Sigmoid colon (tissue), 7 donors: ENCODE measurements at places on chromosomes 1 and 21. TPM values are rescaled to one million over a fixed set of nuclear protein-coding genes. Genes with fewer than 3 reads are reported as not detected.

Gene CYP4A11
- not detected for total RNA-seq

Gene CAPN9
- not detected for total RNA-seq

Gene RPL11
- total RNA-seq = 858 TPM

Gene IL23R
- total RNA-seq = not detected

Gene RGS4
- 8.9 TPM for total RNA-seq

Gene PTGFR
- total RNA-seq = 3.0 TPM

Gene VASH2
- 2.1 TPM for total RNA-seq

Gene CASQ2
- 160 TPM for total RNA-seq

Gene CFHR1
- total RNA-seq = 0.36 TPM

Gene PAX7
- not detected for total RNA-seq

GRCh38 chr21:41899426-41900202 lies 20.5 kb upstream of the PRDM15 start:
- peak; percentile 48 for DNase-seq

GRCh38 chr1:36905941-36906340 lies 128.4 kb downstream of the GRIK3 start:
- DNase-seq = no peak

DNA sequence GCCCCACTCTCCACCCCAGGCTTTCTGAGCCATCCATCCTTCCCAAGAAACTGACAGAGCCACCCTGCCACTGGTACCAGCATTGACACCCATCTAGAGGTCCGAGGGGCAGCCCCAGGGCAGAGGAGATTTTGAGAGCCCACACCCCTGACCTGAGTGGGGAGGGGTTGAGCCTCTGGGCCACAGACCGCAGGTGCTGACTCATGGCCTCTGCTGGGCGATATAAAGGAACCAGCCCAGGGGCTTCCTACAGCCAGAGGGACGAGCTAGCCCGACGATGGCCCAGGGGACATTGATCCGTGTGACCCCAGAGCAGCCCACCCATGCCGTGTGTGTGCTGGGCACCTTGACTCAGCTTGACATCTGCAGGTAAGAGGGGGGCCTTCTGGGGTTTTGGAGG lies at the start of gene PADI4:
TSS of gene PADI4 (plus strand) at position 252 of the 400 bp plus-strand sequence. CDS start at position 278, 26 bp downstream.
- peak; percentile 43 for DNase-seq

DNA sequence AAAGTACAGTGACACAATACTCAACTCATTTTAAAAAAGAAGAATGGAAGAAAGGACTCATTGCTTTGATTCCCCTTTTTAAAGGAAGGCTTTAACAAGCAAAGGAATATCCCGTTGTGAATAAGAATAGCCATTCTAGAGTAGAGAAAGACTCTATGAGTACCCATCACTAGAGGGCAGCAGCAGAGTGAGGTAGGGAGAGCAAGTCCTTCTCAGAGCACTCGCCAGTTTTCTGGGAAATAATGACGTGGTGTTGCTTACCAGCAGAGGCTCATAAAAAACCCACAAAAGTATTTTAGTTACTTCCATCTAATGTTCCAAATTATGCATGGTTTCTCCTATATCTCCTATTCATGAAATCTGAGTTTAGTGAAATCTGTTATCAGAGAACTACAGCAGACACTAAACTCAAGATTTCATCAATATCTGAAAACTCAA lies 74.6 kb downstream of the USP24 start:
- DNase-seq = peak; percentile 87

DNA sequence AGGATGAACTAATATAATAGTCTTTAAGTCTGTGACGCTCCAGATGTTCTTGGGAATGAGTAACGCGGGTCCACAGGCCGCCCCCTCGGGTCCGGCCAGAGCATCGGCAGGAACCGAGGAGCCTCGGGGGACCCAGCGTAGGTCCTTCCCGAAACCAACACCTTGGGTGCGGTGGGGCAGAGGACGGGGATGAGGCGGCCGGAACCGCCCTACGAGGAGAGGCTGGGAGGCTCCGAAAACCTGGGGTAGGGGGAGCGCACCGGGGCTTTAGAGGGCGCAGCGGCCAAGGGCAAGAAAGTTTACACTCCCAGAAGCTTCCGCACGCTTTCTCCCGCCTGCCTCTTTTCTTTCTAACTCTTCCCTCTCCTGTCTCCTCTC lies 7.1 kb downstream of the DMRTA2 start:
- no peak for DNase-seq

DNA sequence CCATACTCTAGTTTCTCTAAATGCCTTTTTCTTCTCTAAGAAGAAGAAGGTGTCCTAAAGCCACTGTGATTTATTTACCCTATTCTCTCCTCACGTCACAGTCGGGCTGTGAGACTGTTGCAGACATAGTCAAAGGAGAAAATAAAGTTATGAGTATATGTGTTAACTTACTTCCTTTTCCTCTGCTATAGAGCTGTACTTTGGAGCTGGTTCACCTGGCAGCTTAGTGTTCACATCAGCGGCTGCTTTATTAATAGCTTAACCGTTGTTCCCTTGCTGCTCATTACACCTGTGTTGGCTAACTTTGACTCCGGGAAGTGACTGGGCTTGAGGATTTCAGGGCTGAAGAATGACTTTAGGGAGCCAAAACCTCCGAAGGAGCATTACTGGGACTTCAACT lies 3.6 kb downstream of the PFKFB2 start:
- no peak for DNase-seq

DNA sequence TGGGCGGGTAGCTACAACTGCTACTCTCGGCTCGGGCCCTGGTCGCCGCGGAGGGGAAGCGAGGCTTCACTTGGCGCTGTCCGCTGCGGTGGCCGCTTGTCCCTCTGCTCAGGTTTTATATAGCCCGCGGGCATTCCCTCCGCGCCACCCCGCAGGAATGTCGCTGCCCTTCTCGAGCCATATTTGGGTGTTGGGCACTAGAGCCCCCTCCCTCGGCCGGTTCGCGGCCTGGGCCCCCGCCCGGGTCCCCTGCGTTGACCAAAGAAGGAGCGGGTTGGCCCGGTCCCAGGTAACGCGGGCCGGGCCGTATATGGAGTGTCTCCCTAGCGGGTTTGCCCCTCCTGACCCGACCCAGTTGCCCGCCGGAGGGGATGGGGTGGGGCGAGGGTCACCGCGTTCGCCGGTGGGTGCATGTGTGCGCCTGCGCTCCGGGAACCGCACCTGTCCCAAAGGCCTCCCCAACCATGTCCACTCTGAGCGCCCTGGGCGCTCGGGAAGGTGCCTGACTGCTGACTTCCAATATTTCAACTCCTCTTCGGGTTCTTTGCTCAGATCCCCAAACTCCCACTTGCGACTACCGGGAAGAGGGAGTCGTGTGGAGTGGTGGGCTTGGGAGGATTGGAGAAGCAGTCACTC lies at the start of gene ACTA1:
TSS of gene ACTA1 (minus strand) at position 90 of the 636 bp plus-strand sequence. CDS start 979 bp downstream, outside the sequence.
- no peak for DNase-seq

GRCh38 chr1:226867461-226868054 lies 2.9 kb upstream of the PSEN2 start:
- no peak for DNase-seq

GRCh38 chr1:74193908-74194307 lies 4.1 kb downstream of the LRRIQ3 start:
- no peak for DNase-seq

DNA sequence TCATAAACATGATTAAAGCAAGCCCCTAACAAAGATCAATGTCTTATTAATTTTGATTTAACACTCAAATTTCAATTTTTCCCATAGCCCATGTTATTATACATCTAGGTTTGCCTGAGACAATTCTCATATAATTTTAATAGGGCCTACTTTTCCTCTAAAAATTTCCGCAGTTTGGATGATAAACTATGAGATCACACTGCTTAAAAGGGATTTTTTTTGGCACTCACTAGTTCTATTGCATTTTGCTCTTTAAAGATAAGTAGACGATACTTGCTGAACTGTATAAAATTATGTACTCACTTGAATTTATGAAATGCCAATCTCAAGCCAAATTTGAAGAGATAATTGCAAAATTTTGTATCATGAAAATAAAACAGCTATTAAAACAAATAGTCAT lies 480.4 kb upstream of the ZRANB2 start:
- DNase-seq = no peak

- no peak for DNase-seq
These were observed 15.1 kb upstream of the MX1 start for GRCh38 chr21:41410767-41411448.

DNA sequence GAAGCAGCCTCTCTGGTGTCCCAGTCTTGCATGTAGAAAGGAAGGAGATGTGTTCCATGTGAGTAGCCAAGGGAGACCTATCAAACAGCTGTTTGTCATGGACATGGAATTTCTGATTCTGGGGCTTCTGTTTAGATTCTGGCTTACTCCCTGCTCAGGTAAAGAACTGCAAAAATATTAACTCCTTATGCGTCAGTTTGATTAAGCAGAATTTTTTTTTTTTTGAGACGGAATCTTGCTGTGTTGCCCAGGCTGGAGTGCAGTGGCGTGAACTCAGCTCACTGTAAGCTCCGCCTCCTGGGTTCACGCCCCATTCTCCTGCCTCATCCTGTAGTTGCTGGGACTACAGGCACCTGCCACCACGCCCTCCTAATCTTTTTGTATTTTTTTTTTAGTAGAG lies 6.8 kb downstream of the ARV1 start:
- no peak for DNase-seq

DNA sequence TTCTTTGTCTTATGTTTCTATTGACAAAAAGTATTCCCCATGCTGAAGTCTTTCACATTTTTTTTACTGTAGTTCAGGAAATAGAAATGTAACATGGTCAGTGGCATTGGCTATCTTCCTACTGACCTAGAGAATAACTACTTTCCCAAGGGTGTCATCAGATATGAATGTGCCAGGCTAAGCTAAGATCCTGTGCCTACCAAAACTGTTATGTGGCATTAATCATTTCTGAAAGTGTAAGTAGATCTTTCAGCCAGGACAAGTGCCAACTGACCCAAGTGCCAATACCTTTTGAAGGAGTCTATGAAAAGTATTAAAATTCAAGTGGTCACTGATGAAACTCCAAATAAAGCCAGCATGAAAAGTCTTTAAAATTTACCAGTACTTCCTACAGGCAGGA lies 165.3 kb downstream of the TNFSF18 start:
- no peak for DNase-seq

- DNase-seq = peak; percentile 85
These were observed 43.5 kb downstream of the CD34 start for GRCh38 chr1:207867136-207868109.

DNA sequence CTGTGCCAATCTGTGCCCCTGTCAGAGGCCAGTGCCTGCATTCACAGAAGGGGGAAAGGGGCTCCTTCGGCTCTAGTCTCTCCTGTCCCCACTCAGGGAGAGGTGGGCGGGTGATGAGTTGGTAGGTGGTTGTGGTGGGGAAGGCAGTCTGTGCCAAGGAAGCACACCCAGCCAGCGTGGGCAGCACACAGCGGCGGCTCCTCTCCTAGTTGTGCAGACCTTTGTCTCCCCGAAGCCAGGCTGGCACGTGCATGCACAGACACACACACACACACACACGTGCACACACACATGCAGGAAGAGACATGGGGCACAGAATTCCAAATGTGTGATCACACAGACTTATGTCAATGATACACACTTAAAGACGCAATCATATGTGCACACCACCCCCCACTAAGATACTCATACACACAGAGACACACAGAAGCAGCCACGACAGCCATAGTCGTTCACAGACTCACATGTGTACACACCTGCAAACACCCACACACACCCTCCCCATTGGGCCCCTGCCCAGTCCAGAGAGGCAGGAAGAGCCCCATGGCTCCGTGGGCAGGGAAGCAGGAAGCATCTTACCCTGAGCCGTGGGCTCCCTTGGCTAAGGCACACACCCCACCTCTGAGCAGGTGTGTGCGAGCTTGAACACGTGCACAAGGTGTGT lies 16.4 kb downstream of the RIMS3 start:
- DNase-seq = no peak

DNA sequence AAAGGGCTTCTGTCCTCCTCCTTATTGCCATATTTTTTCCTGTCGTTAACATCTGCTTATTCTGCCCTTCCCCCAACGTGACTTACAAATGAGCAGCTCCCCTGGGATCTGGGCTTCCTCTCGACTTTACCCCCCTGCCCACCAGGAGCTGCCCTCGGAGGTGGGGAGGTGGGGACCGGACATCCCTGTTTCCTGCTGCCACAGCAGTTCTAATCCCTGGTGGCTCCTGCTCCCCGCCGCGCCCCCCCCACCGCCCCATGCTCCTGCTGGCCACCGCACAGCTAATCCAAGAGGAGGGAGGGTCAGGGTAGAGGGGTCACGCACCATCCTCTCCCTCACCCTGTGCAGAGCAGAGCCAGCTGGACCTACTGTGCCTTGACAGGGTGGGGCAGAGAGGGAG lies 4.4 kb upstream of the SLC27A3 start:
- no peak for DNase-seq

DNA sequence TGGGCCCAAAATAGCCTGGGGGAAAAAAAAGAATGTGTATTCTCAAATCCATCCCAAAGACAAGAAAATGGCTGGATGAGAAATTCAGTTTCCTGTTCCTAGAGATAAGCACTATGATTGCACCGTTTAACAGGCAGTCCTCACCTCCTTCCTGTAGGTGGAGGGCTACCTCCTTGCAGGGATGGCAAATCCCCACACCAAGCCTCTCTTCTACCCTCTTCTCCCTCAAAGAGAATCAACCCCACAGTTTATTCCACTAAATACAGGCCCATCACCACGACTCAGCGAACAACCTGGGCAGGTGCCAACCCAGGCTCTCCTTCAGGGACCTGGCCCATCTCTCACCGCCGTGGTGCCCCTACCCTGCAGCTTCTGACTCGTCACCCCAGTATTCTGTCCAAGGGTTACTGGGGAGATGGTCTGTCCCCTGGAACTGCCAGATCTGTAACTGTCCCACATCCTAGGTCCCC lies 3.4 kb upstream of the CHD5 start:
- DNase-seq = no peak

GRCh38 chr1:245908543-245908942 lies 598.5 kb downstream of the SMYD3 start:
- no peak for DNase-seq

DNA sequence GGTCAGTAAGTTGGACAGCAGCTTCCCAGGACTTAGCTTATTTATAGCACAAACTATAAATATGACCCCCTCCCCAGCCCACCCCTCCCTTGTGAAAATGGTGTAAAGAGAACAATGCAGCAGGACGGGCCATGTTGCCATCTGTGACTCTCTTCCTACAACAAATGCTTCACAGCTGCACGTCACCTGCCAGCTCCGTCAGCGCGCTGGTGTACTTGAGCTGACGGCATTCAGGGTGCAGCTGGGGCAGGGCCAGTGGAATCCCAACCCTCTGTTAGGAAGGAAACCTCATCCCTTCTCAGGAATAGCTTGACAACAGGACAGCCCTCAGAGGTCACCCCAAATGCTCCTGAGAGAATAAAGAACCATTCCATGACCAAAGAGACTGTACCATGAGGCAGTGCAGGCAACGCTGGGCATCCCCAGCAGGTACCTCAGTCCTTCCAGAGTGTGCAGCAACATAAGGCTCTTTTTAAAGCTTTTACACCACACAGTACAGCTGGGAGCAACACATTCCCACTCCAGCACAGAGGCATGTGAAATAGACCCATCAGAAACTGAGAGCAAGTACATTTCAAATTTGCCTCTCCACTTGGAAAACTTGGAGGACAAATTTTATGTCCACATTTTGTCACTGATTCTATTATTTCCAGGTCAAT lies 85.0 kb downstream of the ATP1A1 start:
- DNase-seq = no peak

- no peak for DNase-seq
These were observed 2.3 kb upstream of the AUNIP start for GRCh38 chr1:25861316-25862286.
